EL (cell line): ENCODE measurements at places on chromosomes 2 and 18.

GRCh38 chr2:23378496-23378895, 6.5 kb upstream of the KLHL29 start:
- no peak for DNase-seq

GRCh38 chr2:47488870-47489584, 86.1 kb downstream of the MSH2 start:
- peak; percentile 83 for DNase-seq

DNA sequence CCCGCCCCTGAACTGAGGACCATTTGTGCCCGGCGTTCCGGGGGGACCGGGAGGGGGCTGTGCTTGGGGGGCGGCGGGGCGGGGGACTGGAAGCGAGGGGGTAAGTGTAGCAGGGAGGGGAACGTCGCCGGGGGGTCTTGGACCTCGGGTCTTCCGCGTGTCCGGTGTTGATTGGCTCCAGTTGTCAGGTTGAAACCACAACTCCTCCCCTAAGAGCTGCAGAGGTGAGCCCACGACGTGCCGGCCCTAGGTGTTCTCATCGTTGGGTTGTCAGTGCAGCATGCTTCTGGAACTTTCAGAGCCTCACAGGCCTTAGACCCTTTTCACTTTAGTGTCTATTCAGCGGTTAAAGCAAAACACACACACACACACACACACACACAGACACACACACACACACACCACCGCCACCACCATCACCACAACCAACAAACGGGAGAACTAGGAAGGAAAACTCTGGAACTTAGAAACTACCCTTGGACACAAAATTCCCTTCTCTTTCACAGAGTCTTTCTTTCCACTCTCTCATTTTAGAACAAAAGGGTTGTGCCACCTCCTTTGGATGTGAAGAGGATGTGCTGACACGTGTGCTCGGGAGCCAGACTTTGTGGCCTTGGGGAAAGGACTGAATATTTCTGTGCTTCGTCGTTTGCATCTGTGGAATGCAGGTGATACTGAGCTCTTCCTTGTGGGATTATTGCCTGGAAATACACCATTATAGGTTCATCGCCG, 6.7 kb upstream of the DLX2 start:
- no peak for DNase-seq

- no peak for DNase-seq
Measured at GRCh38 chr2:232519581-232520438, at the start of gene PRSS56. Gene PRSS56, plus strand, starts transcription at chr2:232520388. Its CDS starts 211 bp downstream, at chr2:232520599.

- DNase-seq = no peak
Measured at GRCh38 chr2:104859291-104859765, 5.4 kb downstream of the POU3F3 start.

GRCh38 chr2:31553362-31553761, 27.4 kb downstream of the SRD5A2 start:
- DNase-seq = no peak

- no peak for DNase-seq
Measured at GRCh38 chr2:39156107-39156506, 35.3 kb upstream of the SOS1 start.

DNA sequence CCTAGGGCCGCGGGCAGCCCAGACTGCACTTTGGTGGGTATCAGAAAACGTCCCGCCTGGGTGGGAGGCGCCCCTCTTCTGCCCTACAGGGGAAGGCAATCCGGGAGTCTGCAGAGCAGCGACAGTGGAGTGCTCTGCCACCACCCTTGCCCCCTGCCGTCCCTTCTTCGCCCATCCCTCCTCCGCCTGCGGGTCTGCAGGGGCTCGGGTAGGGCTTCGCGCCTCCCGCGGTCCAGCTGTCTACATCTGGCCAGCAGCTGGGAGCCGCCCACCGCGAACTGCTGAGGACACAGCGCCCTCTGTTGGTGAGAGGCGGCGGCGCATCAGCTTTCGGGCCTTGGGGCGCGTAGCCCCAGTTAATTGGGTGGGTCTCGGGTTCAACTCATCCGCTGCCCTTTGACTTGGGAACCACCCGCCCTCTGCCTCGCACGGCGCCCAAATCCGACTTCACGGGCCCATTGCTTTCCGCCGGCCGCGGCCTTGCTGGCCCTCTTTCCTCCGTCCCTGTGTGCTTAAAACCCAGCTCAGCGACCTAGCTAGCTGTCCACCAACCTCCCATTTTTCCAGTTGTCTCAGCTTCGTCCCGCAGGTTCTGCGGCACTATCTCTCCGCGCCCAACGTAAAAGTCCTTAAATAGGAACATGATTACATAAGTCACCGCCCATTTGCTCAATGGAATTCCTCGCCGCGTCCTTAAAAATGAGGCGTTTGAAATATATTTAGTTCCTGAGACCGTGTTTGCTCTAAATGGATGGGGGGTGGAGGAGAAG, 17.6 kb downstream of the WNT10A start:
- DNase-seq = peak; percentile 38

GRCh38 chr2:197191940-197192322, 118.6 kb downstream of the ANKRD44 start:
- no peak for DNase-seq

- DNase-seq = no peak
Measured at GRCh38 chr18:6997808-6998207, 119.8 kb downstream of the LAMA1 start.

DNA sequence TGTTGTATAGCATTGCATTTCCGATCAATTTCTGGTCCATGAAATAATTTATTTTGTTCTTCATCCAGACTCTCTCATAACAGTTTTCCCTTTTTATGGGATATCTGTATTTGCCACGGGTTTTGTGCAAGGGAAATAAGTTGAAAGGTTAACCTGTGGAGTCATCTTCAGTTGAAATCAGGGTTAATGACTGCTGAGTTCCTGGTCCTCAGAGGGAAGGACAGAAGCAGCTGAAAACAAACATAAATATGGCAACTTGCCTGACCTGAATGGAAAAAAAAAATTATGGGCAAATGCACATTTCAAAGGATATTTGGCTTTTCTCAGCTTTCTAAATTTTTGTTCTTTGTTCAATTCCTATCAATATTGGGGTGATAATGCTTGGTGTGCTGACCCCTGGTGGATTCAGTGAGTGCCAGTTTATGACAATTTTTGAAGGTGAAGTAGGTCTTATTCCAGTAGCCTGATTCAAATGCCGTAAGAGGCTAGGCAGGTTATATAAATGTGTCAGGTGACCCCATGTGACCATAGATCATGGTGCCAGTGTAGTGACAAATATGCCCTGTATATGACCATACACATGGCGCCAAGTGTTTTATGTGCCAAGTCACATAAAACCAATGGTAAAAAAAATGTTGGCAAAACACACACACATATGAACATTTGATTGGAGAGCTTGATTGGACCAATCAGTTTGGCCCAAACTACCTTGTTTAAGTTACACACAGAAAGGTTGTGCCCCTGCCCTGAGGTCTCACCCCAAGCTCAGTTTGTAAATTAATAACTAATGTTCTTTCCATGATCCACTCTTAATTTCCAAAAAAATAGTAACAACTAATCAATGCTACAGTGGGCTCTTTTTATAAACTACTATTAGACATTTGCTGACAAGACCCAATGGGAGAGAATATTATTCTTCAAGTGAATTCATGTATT, 47.6 kb upstream of the FAM124B start:
- DNase-seq = peak; percentile 35

- no peak for DNase-seq
Measured at GRCh38 chr2:13818002-13818401, 814.5 kb upstream of the LRATD1 start.

- DNase-seq = no peak
Measured at GRCh38 chr2:196183528-196184231, 12.3 kb upstream of the STK17B start.

GRCh38 chr2:67486041-67486796, 89.1 kb downstream of the ETAA1 start:
- peak; percentile 11 for DNase-seq

DNA sequence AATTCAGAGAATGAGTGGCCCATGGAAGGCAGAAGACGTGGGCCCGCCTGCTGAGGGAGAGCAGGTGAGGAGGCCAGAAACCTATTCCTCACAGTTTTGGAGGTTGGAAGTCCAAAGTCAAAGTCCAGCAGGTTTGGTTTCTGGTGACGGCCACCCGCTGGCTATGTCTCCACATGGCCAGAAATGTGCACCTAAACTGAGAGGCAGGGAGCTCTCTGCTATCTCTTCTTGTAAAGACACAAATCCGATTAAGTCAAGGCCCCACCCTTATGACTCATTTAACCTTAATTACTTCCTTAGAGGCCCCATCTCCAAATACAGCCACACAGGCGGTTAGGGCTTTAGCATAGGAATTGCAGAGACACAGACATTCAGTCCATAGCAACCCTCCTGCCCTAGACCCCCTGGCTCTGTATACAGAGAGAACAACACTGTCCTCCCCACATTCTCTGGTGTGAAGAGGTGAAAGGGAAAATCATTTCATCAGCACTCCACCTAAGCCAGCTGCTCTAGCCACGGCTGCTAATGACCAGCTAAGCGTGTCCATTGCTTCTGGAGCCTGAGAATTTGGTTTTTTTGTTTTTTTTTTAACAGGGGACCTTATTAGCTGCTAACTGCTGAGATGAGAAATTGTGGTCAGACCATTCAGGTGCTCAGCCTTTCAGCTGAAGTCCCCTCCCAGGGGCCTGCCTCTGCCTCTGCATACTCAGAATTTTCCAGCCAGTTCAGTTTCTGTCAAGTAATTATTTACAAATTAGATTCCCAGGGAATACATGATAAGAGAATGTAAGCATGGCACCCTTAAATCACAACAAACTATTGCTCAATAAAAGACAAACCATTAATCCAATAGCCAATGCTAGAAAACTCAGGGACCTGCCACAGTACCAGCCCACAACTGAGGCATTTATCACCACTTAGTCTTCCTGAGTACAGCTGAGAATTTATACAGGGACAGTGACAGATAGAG, 368.7 kb upstream of the ID2 start:
- peak; percentile 4 for DNase-seq

- DNase-seq = no peak
Measured at GRCh38 chr2:119441376-119442225, 9.9 kb downstream of the TMEM37 start.

DNA sequence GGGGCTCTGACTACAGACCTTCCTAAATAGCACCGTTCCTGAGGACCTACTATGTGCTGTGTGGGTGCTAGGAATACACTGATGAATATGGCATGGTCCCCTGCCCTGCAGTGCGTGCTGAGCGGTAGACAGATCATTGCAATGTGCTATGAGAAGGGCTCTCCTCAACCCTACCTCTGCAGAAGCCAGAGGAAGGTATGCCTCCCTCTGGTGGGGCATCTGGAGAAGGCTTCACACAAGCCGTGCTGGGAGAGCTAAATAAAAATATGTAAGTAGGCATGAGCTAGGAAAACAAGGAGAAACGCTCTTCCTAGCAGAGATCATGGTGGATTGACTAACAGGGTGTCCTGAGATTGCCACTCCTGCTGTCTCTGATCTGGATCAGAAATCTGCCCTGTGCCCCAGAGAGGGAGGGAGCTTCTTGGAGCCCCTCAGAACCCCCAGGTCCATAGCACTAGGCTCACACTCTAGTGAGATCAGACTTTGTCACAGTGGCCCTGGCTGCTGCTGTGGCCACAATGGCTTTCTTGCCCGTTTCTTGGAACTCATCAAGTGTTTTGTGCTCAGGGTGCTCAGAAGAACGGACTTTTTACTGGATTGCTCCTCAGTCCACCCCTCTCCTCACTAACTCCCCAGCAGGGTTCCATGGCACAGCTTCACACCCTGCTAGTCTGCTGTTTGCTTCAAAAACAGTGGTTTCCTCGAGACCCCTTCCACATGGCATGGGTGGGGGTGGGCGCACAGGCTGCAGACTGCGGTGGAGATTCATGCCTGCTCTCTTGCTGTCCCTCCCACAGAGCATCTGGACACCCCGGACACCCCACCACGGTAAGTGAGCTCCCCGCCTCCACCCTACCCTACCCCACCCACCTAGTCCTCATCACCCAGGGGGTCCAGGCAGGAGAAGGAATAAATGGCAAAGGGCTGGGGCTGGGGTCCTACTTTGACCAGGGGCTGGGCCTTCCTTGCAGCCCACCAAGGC, 14.2 kb downstream of the SIGLEC15 start:
- peak; percentile 77 for DNase-seq

DNA sequence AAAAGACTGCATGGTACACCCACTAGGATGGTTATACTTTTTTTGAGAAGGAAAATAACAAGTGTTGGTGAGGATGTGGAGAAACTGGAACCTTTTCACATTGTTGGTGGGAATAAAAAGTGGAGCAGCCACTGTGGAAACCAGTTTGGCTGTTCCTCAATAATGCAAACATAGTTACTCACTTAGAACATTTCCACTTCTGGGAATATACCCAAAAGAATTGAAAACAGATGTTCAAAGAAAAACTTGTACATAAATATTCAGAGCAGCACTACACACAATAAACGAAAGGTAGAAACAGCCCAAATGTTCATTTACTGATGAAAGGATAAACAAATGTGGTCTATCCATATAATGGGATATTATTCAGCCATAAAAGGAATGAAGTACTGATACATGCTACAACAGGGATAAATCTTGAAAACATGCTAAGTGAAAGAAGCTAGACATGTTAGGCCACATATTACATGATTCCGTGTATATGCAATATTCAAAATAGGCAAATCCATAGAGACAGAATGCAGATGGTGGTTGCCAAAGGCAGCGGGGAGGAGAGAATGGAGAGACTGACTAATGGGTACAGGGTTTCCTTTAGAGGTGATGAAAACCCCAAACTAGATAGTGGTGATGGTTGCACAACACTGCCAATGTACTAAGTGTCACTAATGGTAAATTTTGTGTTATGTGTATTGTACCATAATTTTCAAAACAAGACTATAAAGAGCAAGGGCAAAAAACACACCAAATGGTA, 20.9 kb upstream of the LMAN1 start:
- DNase-seq = no peak

- DNase-seq = peak; percentile 83
Measured at GRCh38 chr2:74564222-74564621, 9.7 kb downstream of the DOK1 start.

DNA sequence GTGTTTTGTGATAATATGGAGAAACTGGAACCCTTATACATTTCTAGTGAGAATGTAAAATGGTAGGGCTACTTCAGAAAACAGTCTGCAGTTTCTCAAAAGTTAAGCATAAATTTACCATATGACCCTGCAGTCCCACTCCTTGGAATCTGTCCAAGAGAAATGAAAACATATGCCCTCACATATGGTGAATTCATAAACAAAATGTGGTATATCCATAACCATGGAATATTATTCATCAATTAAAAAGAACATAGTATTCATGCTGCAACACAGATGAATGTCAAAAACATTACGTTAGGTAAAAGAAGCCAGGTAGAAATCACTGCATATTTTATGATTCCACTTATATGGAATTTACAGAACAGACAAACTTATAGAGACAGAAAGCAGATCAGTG, 11.8 kb downstream of the ROCK2 start:
- no peak for DNase-seq
